ENCODE measurements at places on chromosomes 11 and 22.

- DNase-seq = peak; percentile 53
These were observed 23.2 kb downstream of the MFNG start for GRCh38 chr22:37462983-37463382.

GRCh38 chr11:75283391-75283931, 42.9 kb downstream of the TPBGL start:
- DNase-seq = no peak

DNA sequence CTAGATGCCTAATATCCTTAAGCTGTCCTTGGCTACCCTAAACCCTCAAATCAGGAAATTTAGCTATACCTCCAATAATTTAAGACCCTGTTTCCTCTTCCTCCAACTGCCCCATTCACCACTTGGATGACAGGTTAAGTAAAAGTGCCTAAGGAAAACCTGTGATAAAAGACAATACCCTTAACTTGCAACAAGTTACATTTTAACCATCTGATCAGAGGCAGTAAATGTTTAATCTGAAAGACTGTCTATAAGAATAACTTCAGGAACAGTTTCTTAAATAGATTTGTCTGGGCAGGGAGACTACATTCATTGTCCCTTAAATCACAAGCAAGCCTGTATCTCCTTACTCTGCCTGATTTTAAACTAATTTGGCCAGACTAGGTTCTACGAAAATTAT, 129.1 kb downstream of the APOL5 start:
- DNase-seq = no peak

DNA sequence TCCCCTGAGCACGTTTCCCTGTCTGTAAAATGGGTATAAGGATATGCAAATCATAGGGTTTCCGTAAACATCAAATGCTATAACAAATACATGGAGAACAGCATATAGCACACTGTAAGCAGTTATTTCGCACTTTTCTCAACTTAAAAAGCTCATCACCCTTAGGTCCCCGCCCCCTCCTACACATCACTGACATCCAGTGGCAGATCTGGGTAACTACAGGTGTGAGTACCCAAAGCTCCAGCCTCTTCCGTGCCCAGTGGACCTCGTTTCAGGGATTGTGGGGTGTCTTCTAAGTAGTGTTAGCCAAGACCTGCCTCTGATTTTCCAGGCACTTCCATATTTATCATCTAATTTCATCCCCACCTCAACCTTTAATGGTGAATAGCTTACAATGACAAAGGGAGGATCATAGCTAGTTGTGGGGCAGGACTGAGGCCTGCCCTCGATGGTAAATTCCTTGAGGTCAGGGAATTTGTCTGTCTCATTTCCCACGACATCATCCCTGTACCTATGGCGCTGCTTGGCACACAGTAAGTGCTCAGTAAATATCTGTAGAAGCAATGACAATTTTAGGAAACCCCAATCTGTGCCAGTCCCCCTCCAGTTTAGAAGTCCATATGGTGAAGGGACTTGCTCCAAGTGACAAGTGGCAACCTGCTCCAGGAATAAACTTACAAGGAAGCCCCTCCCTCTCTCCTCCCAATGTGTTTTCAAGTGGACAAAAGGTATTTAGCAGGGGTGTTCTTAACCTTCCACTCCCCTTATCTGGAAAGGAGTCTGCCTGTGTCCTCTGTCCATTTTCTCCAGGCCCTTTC, 340.5 kb downstream of the TENM4 start:
- DNase-seq = no peak

GRCh38 chr11:10979529-10979928, 121.7 kb upstream of the ZBED5 start:
- no peak for DNase-seq

GRCh38 chr11:64120951-64121569, 44.9 kb downstream of the MACROD1 start:
- no peak for DNase-seq

- no peak for DNase-seq
These were observed 882.8 kb upstream of the ANO3 start for GRCh38 chr11:25449091-25449490.

- no peak for DNase-seq
These were observed 6.3 kb downstream of the PRDM10 start for GRCh38 chr11:129996113-129996870.

- no peak for DNase-seq
These were observed 281.6 kb upstream of the C11orf87 start for GRCh38 chr11:109140426-109140825.

- no peak for DNase-seq
These were observed 54.6 kb downstream of the SPECC1L start for GRCh38 chr22:24325105-24325757.

DNA sequence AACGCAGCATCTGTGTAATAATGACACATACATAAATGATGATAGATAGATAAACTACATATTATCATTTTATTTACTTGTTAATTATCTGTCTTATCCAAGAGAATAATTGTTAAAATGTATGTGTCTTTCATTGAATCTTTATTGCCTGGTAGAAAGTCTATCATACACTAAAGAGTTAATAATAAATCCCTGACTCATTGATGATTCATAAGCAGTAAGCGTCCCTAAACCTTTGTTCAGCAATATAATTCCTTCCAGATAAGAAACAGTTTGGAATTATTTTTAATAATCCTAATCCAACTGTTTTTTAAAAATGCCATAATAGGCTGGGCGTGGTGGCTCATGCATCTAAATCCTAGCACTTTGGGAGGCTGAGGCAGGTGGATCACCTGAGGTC, 655.6 kb upstream of the CNTN5 start:
- DNase-seq = no peak

GRCh38 chr11:70570693-70571395, 172.5 kb downstream of the CTTN start:
- DNase-seq = no peak

GRCh38 chr11:111099028-111099713, 146.4 kb upstream of the POU2AF2 start:
- no peak for DNase-seq

- DNase-seq = no peak
These were observed 2.7 kb downstream of the HIPK3 start for GRCh38 chr11:33259869-33260268.

DNA sequence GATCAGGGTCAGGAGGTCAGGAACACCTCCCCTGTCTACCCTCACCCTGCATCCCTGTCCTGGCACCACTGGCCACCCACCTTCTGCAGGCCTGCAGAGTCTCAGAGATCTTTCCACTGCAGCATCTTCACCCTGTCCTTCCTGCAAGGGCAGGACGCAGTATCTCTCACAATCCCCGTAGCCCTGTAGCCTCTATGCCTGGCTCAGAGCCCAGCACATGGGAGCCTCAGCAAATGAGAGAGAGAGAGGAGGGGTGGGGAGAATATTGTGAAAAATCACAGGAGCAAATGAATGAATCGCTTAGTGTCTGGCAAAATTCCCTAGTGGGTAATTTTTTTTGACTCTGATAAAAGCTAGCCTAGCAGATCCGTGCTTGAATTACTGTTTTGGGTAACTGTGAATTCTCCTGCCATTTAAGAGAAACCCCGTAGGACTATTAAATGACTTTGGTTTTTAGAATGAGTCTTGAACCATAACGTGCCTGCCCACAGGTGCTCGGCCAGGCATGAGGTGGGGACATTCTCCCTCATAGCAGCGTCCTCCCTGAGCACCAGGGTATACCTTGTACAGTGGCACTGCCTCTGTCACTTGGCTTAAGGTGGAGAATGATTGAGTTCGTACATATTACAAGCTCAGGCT, 91.5 kb downstream of the MORC2 start:
- DNase-seq = no peak

DNA sequence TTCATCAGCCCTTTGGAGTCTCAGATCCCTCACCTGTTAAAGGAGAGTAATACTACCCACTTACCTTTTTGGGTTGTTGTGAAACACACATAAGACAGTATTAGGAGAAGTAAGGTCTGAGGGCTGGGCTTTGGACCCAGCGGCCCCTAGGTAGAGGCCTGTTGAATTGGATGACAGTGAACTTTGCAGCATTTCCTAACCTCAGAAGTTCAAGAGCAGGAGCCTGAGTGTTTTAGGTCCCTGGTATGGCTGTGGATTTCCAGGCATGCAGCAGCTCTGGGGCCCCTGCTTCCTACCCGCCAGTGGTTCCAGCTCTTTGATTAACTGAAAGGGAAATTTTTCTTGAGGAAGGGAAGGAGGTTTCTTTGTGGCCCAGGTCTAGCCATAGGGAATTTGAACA, 58.9 kb downstream of the TEAD1 start:
- DNase-seq = no peak

DNA sequence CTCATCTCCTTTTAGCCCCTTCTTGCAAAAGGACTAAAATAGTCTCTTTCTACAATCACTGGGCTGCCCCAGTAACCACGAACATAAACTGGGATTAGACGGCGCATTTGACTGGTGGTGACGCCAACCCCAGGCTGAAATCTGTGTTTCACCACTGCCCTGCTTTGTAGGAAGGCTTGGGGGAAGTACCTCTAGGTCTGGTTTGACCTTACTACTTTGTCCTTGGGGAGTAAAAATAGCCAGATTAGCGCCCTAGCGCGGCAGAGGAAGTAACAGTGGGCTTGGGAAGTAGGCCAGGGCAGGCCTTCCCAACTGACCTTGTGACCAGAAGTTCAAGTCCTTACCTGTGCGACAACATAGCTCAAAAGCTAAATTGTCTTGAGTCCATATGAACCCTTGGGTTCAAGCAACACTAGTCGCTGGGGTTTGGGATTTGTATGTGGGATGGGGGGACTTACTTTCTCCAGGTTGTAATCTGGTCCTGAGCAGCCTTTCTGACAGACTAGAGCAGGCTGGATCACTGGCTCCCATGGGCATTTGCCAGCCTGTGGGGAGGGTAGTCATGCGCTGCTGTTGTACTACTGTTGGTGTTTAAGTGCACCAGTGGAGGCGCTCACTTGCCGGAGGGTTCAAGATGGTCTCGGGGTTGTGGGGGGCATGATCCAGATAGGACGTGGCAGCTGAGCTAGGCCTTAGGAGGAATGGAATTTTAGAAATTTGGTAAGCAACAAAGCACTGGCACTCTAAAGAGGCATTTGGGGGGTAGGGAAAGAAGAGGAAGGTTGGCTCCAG, 953 bp upstream of the PACS1 start:
- peak; percentile 59 for DNase-seq

GRCh38 chr11:32723332-32723731, 71.1 kb downstream of the CCDC73 start:
- no peak for DNase-seq

DNA sequence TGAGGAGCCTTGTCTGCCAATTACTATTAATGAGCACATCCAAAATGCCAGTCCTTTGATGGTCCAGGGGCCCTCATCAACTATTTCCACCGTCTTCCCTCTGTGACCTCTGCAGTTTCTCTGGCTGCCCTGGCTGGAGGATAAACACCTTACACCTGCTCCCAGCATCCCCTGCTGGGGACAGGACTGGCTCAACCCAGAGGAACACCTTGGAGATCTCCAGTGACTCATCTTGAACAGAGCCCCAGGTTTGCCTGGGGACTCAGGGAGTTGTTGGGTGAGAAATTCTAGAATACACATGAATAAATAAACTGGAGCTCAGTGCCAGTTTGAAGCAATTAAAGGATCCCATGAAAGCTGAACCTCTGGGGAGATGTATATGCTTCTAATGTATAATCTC, 24.0 kb upstream of the ELF5 start:
- DNase-seq = no peak

DNA sequence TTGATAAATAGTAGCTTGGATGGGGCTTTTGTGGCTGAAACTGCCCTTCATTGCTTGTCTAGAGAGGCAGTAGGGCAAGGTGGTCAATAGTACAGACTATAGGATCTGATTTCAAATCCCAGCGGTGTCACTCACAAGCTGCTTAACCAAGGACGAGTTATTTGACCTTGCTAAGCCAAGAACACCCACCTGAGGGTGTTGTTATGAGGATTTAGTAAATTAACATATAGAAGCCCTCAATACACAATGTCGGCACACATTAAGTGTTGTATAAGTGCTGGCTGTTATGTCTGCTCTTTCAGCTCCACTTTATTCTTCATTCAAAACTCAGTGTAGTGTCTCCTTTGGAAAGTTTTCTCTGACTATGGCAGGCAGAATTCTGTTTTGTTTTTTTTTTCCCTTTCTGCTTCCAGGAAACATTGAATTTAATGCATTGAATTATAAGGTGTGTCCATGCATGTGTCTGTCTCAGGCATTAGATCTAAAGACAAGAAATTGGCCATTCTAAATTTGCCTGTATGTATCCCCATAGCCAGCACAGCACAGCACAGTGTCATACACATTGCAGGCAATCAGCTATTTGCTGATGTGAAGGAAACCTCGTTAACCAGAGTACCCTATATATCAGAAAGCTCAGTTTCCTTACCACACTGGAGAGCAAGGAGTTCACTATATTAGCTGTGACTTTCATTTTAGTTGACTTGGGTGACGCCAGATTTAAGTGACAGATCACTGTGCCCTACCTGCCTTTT, 212.1 kb downstream of the NELL1 start:
- DNase-seq = no peak

DNA sequence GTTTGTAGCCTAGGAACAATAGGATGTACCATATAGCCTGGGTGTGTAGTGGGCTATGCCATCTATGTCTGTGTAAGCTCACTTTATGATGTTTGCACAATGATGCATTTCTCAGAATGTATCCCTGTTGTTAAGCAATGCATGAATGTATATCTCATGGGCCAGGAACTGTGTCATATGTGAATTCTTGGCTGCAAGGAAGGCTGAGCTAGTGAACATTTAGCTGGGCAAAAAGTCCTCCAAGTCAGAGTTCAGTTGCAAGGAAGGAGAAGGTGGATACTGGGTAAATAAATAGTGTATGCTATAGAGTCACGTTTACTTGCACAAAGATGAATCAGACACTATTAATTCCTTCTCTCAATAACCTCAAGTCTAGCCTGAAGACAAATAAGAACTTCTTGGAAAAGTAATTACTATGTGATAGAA, 136.1 kb downstream of the EHF start:
- DNase-seq = no peak

DNA sequence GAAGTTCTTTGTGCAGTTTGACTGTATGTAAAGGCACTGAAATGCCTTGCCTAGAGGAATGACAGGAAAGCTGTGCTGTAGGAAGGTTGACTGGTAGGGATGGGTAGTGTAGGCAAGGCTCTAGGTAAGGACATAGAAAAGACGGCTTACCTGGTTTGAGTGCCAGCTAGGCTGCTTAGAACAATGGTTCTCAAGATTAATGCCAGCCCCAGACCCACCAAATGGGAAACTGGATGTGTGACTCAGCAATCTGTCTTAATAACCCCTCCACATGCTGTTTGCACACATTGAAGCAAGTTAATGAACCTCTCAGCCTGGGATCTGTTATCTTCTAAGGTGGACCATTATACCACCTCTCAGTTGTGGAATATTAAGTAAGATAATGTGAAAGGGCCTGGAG, 3.7 kb downstream of the RPS3 start:
- no peak for DNase-seq

All from pancreas (tissue), 10 donors.